Stimulated activated CD8-positive, alpha-beta memory T cell treated with anti-CD3 and anti-CD28 coated beads, Interleukin-7, amount 100 ng/mL, for 4 hours (primary cell): ENCODE measurements at places on chromosomes 5 and 9.

GRCh38 chr5:98993512-98993911 is 64.7 kb upstream of the CHD1 start:
- no peak for DNase-seq

GRCh38 chr5:58683567-58683966 is 100.7 kb downstream of the RAB3C start:
- DNase-seq, result no peak

DNA sequence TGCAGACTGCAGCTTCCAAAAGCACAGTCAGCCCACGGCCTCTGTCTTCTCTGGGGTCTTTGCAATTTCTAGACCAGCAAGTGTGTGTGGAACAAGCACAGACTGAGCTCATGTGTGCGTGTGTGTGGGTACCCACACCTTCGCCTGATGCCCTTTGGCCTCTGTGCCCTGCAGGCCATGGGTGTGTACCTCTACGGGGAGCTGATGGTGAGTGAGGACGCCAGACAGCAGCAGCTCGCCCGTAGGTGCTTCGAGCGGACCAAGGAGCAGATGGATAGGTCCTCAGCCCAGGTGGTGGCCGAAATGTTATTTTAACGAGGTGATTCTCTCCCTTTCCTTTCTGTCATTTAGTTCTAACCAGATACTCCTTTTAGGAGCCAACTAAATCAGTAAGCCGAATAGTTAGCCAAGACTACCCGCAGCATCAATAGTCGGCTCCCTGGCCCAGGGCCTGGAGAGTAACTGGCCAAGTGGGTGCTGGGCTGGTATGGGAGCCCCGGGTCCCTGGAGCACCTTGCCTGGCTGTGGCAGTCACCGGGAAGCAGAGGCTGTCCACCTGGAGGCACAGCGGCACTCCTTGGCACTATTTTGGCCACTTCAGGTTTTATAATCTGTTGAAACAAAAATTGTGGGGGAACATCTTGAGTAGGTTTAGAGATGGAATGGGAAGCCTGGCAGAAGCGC is 235.0 kb downstream of the FANCC start:
- no peak for DNase-seq

DNA sequence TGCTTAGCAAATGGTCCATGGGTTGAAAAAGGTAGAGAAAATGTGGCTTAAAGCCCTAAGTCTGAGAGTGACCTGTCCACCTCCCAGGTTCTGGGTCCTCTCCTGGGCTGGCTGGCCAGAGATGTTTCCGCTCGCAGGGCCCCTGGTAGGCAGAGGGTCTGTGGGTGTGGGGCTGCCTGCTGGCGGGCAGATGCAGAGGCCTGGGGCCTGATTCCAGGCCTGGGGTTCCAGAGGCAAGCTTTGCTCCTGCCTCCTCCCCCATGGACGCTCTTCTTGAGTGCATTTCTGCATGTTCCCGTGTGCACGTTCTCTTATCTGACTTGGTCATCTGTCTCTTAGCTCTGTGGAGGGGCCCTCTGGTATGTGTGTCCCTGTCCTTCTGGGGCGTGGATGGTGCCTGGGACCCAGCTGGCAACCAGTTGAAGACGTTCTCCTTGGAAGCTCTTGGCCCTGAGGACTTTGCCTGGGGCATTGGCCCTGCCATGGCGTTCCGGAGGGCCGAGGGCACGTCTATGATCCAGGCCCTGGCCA is 3.8 kb downstream of the MIGA2 start:
- no peak for DNase-seq

- DNase-seq, result no peak
Measured at GRCh38 chr9:8694983-8695588, 895.5 kb upstream of the DMAC1 start.

DNA sequence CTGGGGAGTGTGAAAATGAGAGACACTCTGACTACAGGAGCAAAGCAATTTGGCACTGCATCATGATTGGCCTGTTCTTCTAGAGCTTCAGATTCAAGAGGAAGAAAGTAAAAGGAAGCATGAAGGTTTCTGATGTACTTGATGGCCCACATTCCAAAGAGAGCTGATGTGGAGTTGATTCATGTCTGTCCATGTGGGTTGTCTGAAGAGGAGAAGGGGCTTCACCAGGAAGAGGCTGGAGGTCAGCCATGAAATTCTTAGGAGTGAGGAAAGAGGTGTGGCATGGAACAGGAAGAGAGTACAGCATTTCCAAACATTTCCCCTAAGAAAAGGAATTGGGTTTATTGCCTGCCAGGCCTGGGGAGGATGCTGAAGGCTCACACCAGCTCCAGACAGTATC is 70.7 kb downstream of the PTCD2 start:
- DNase-seq, result no peak

DNA sequence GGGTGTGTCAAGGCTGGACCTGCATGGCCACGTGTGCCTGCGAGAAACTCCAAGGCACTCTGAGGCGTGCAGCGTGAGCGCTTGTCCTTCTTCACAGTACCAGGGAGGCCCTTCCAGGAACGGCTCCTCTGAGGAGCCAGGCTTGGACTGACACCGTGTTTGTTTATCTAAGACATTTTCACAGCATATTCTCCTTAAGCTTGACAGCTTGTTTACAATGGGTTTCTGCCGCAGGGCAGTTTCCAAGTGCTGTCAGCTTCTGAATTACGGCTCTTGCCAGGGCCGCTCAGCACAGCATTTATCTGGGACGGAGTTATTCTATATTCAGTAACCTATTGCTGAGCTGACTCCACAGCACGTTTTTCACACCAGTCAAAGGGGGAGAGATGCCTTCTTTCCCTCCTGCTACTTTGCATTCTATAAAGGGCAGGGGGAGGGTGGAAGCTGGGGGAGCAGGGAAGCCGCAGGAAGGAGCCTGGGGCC is 98.4 kb downstream of the LMNB1 start:
- DNase-seq, result no peak

GRCh38 chr9:23073136-23073535 is 626.5 kb downstream of the DMRTA1 start:
- DNase-seq, result no peak

GRCh38 chr5:154198611-154199230 is 8.2 kb downstream of the GALNT10 start:
- DNase-seq, result no peak

DNA sequence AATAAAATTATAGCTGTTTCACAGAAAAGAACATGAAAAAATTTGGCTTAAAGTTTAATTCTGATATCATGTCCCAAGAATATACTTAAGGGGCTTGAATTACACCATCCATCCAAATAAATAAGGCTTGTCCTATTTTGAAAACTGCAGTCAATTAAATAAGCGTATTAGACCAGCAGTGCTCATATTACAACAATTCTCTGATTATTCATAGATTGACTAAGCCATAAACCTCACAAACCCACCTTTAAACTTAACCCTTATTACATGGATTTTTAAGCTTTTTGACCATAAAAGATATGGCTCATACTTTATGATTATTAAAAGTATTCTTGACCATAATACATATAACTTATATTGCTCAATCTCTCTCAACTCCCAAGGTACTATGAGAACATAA is 127.9 kb downstream of the ELAVL2 start:
- DNase-seq, result no peak

- no peak for DNase-seq
Measured at GRCh38 chr5:166540156-166540555, 1751.3 kb upstream of the WWC1 start.

GRCh38 chr5:62059960-62060359 is 246.0 kb upstream of the KIF2A start:
- no peak for DNase-seq

GRCh38 chr5:147062427-147062826 is 172.4 kb upstream of the STK32A start:
- DNase-seq, result no peak

DNA sequence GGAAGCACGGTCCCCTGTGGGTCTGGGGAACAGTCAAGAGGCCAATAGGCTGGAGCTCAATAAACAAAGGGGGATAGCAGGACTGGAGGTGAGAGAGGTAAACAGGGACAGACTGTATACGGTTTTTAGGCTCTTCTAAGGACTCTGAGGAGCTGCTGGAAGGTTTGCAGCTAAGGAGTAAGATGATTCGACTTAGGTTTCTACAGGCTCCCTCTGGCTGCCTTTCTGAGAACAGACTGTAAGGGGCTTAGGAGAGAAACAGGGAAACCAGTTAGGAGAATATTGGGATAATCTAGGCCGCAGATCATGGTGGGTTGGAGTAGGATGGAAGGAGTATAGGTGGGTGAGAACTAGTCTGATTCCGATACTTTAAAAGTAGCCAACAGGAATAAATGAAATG is 10.4 kb downstream of the CDK5RAP2 start:
- DNase-seq, result no peak

GRCh38 chr5:173848986-173849596 is 39.1 kb upstream of the CPEB4 start:
- DNase-seq, result no peak

GRCh38 chr5:10324518-10325370 is 17.0 kb upstream of the CMBL start:
- no peak for DNase-seq

DNA sequence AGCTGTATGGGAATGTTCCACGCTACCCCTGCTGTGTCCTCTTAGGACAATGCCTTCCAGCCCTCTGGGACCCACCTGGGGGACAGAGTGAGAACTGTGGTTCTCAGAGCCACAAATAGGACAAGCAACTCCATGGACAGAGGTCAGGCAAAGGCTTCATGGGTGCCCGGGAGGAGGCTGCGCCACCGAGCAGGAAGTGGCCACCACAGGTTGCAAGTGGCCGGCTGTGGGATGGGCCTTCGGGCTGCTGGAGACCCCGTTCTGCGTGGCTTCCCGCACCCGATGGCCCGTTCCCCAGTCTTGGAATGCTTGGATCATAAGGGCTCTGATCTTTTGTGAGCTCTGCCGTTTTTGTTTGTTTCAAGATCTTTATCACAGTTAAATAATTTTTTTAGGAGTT is 118.8 kb downstream of the BOD1 start:
- DNase-seq, result no peak

- DNase-seq, result no peak
Measured at GRCh38 chr5:143433670-143434069, 30.2 kb upstream of the NR3C1 start.

DNA sequence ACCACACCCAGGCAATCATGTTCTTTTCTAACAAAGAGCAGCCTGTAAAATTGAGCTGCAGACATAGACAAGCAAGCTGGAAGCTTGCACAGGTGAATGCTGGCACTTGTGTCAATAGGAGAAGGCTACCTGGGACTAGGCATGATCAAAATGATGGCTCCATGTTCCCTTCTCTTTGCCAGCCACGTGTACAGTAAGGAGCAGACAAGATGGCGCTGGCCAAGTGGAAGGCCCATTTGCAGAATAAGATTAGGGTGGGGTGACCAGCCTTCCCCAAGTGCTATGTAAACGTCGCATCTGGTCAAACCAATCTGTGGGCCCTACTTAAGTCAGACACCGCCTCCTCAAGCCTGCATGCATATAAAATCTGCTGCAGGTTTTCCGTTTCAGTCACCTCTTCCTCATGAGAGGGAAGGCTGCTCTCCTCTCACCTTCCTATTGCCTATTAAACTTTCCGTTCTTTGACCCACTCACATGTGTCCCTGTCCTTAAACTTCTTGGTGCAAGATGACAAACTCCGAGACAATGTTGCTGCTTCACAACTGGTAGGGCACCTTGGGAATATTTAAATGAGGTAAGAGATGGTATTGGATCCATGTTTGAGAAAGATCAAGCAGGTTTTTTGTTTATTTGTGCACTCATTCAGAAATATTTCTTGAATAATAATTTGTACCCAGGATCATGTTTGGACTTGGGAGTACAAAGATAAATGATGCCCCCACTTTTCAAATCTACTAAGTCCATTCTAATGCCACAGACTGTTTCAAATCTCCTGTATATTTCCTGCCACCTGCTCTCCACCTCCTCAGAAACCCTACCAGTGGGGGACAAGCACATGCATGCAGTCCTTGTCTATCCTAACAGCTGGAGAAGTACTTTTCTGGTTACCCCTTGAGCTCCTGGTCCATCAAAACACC is 30.7 kb upstream of the TGFBR1 start:
- no peak for DNase-seq

- no peak for DNase-seq
Measured at GRCh38 chr5:160441311-160441781, 19.7 kb downstream of the PTTG1 start.
